Activated naive CD4-positive, alpha-beta T cell treated with Interleukin-2 at 50 U/mL for 16 hours (primary cell): ENCODE measurements at places on chromosomes 13 and 19.

- peak; percentile 47 for DNase-seq
Observed at GRCh38 chr13:27533155-27533643, 82.8 kb upstream of the MTIF3 start.

GRCh38 chr19:46606019-46606418 lies 4.9 kb downstream of the CALM3 start:
- DNase-seq = no peak

DNA sequence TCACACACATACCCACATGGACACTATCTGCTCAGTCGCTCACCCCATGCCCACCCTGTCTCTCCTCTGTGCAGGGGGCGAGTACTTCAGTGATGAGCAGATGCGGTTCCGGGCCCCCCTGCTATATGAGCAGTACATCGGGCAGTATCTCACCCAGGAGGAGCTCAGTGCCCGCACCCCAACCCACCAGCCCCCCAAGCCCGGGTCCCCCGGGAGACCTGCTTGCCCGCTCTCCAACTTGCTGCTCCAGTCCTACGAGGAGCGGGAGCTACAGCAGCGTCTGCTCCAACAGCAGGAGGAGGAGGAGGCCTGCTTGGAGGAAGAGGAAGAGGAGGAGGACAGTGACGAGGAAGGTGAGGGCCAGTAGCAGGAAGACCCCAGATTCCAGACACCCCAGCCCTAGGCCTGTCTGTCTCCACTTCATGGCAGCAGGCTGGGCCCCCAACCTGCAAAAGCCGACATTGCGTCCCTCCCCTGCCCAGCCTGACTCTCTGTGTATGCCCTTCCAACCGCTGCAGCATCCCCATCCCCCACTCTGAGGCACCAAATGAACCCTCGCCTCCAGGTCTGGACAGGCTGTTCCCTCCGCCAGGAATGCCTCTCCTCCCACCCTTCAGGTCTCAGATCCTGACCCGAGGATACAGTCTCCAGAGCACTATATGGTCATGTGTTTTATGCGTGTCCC lies 9.7 kb downstream of the CCDC97 start:
- no peak for DNase-seq

DNA sequence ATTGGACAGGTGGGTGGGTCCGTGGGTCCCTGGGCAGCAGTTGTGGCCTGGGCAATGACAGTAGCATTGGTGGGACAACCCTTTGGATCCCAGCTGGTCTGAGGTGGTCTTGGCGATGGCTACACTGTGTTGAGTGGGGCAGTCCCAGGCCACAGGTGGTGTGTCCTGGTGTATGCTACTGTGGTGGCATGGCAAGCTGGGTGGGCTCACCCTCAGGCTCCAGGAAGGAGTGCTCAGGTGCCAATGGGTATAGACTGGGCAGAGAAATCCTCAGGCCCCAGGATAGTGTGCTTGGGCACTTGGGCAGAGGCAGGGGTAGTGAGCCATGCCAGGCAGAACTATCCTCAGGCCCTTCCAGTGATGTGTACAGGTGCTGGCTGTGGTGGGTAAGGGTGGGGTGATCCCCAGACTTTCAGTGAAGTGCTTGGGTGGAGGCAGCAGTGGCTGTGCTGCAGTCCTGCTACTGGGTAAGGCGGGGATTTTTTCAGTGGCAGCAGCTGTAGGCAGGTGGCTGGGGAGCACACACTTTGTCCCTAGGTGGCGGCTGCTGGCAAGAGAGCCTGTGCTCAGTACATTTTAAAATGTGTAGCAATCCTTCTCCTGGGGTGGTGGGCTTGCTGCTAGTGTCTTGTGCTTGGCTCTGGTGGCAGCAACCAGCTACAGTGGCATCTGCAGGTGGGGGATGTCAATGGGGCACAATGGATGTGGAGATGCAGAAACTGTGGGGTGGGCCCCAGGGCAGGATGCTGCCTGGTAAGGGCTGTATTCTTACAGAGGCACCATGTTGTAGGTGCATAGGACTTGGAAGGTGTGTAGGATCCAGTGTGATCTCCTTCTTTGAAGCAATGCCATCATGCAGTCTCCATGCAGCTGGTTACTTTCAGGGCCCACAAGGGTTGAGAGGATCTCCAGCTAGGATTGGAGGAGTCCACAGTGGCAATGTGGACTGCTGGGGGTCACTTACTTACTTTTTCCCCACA lies 64.9 kb downstream of the DNAJC3 start:
- DNase-seq = no peak

DNA sequence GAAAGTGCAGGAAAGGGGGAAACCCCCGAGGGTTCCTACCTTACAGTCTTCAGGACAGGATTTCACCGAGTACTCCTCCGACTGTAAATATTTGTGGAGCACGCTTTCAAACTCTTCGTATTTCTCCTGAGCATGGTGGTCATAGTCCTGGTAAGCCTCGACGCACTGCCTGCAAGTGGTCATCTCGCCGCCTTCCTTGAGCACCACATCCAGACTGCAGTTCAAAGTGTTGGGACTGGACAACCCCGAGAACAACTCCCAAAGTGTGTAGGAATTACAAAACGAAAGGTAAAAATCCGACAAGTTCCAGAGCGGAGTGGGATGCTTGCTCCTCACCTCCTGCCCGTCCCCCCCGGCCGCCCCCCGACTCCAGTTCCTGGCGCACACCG lies 349.7 kb downstream of the LIG4 start:
- no peak for DNase-seq

DNA sequence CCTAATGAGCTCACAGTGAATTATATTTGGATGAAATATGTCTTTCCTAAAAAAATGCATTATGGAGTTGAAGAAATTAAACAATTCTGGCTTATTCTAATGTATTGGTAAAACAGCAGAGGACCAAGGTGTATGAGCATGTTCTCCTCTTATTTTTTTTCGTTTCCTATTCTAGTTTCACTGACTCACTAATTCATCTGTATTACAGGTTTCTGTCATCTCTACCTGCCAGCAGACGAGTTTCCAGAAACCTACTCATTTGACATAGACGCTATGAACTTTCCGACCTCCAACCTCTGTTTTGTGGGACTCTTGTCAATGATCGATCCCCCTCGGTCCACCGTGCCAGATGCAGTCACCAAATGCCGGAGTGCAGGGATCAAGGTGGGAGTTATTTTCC lies 20.3 kb downstream of the ATP12A start:
- no peak for DNase-seq
